ENCODE measurements at places on chromosomes 5 and 9. TPM values are rescaled to one million over a fixed set of nuclear protein-coding genes. Genes with fewer than 3 reads are reported as not detected.

Gene AIF1L
- 0.05 TPM for polyA plus RNA-seq

Gene FAM78A
- 0.37 TPM for polyA plus RNA-seq

DNA sequence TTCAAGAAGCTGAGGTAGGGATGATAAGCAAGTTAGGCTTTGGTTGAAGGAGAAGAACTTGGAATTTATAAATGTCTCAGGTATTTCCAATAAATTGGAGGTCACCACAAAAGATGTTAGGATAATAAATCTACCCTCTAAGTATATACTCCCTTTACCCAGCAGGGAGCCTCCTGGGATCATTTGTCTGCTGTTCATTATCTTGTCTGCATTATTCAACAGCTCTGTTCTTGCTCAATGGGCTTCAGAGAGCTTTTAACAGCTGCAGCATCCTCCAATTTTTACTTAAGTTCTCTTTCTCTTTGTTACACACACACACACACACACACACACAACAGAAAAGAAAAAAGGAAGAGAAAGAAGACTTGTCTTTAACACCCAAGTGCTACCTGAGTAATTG is 51.7 kb upstream of the VPS13A start:
- DNase-seq, result no peak

GRCh38 chr9:79551586-79551985 is 20.2 kb upstream of the TLE4 start:
- no peak for DNase-seq

Gene ECM2
- 1.9 TPM for polyA plus RNA-seq

GRCh38 chr5:101418713-101419118 is 515.6 kb upstream of the ST8SIA4 start:
- DNase-seq, result no peak

DNA sequence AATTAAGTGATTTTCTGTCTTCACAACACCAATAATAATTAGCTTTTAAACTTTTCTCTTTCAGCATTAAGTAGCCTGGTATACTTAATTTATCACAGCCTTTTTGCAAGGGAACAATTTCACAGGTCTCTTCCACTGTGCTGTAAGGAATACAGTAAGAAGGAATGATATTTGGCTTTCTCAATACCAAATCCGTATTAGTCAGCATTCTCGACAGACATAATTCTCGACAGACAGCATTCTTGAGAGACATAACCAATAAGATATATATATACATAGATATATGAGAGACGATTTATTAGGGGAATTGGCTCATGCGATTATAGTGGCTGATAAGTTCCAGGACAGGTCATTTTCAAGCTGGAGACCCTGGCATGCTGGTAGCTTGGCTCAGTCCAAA is 18.0 kb downstream of the PRKAA1 start:
- DNase-seq, result no peak

- no peak for DNase-seq
Observed at GRCh38 chr5:14362491-14362890, 219.1 kb upstream of the OTULINL start.

Gene FAM193B
- 23.1 TPM for polyA plus RNA-seq

GRCh38 chr9:35757226-35757891 is 3.3 kb upstream of the MSMP start:
- no peak for DNase-seq

Gene ADGRD2
- polyA plus RNA-seq, result not detected

DNA sequence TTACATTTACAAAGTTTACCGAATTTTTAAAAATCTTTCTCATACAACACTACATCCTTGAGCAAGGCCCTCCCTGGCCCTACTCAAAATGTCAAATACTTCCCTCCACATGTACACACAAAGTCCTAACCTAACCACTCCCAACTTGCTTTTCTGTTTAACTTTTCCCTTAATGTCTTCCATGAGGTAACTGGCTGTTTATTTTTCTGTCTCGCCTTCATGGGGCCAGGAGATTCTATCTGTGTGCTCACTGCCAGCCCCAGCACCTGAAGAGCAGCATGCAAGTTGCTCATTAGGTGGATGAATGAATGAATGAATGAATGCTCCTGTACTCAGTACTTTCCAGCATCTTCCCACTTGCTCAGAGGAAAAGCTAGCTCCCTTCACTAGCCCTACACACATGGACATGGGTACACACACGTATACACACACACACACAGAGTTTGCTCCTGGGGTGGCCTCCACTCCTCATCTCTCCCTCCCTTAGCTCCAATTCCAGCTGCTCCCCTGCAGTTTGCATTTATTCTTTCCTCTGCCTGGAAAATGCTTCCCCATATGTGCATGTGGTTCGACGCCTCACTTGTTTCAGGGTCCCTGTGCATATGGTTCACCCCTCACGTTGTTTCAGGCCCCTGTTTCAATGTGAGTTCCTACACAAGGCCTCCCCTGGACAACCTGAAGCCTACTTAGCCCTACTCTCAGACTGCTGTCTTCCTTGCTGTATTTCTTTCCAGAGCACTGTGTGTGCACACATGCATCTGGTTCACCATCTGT is 165.2 kb downstream of the ROR2 start:
- DNase-seq, result no peak

DNA sequence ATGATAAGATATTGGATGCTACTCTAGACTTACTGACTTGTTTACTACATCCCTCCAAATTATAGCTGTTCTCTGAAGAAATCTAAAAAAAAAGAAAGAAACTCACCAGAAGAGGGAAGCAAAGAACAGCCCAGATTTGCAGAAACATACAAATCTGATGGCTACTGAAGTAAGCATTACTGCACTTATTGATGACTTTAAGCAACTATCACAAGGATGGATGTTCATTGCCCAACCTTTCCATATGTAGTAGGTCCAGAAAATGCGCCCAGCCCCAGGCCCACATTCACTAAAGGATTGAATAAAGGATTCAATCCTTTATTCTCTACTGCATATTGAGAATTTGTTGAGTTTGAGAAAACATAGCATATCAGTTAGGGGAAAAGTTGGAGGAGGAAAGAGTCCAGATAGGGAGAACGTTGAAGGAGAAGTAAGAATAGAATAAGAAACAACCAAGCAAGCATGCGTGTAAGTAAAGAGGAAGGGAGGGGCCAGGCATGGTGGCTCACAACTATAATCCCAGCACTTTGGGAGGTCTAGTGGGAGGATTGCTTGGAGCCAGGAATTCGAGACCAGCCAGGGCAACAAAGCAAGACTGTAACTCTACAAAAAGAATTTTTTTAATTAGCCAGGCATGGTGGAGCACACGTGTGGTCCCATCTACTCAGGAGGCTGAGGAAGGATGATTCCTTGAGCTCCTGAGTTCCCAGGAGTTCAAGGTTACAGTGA is 33.8 kb upstream of the DTWD2 start:
- DNase-seq, result no peak

Gene PCDHB11
- polyA plus RNA-seq, result 0.10 TPM

Gene NR6A1
- 0.23 TPM for polyA plus RNA-seq

Gene ZBED3
- 6.2 TPM for polyA plus RNA-seq

DNA sequence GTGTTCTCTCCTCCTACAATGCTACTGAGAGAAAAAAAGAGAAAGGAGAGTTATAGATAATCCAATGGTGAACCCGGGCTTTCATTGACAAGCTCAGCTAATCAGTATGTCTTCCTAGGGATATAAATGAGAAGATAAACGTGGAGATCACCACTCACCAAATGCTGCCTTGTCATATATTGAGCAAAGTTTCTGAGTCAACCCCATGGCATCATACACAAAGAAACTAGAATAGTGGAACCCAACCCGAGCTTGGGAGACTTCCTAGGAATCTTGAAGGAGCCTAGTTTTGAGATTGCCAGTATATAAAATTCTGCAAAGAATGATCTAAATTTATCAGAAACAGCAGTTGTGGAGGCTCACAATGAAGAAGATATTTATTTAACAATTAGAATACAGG is 47.8 kb downstream of the PTPN3 start:
- DNase-seq, result no peak

Gene C5orf63
- 3.9 TPM for polyA plus RNA-seq

Gene EDIL3
- polyA plus RNA-seq, result 13.8 TPM

GRCh38 chr5:171299851-171300250 is 9.2 kb upstream of the TLX3 start:
- no peak for DNase-seq

DNA sequence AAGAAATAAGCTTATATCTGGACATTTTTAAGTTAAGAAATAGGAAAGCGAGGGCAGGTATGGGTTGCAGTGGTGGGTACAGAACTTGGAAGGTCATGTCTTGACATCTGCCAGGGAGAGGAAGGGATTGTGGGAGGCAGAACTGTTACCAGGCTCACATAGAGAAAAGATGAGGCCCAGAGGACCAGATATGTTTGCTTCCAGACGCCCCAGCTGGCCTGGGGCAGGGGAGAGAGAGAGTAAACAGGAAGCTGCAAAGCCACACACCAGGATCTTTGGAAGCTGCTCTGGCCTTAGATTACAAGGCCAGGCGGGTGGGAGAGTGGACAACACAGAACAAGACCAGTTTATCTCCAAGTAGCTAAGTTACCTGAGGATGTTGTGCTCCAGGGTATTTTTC is 71.2 kb downstream of the MARCHF11 start:
- DNase-seq, result no peak

- DNase-seq, result no peak
Observed at GRCh38 chr9:84277646-84278045, 62.9 kb downstream of the SLC28A3 start.

DNA sequence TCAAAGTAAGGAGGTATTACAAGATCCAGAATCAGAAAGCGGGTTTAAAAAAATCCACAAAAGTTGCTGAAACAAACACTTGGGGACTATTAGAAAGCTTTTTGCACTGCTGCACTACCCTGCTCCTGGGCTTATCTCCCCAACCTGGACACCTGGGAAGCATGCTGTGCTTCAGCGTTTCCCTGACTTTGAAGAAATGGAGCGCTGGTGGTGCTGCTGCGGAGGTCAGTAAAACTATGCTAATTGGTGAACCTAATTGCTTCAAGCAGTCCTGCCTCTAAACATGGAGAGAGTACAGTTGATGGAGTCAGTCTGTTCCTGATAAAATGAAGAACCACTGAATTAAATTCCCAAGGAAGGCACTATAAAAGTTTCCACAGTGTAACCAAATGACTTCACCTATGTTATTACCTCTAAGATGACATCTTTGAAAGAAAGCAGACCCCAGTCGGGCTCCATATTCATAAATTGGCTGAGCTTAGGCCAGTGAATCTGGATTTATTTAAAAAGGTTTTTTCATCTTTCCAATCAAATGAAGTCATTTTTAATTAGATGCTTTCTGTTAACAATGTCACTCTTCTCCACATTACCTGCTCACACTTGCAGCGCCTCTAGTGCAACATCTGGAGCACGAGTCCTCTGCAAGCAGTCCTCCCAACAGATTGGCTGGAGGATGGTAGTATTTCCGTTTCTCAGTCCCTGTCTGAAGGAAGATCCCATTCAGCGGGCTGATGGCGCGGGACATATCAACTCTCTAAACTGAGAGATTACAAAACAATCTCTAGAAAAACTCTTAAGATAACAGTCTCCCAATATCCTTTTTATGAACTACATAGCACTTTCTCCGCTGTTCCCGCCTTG is 11.5 kb downstream of the NR2F1-AS1 start:
- no peak for DNase-seq

DNA sequence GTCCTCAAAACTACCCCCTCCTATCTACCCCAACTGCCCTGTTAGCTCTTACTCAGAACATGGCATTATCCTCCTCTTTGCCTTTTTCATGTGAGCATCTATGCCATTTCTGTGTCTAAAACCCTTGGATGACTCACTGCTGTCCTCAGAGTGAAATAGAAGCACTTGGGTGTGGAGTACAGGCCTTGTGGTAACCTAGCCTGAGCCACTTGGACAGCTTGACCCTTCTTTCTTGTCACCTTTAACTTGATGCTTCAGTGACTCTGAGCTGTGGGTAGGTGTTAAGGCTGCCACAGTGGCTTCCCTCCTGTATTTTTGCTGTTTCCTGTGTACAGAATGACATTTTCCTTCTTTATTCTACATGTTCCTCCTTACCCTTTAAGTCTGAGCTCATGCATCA is 391.4 kb downstream of the SH3GL2 start:
- DNase-seq, result no peak

- DNase-seq, result no peak
Observed at GRCh38 chr9:18442629-18443491, 31.1 kb upstream of the ADAMTSL1 start.

GRCh38 chr5:123610209-123610608 is 98.2 kb downstream of the CSNK1G3 start:
- no peak for DNase-seq

Gene PCDHB6
- polyA plus RNA-seq, result 0.20 TPM

GRCh38 chr5:82662340-82662739 is 384.2 kb upstream of the RPS23 start:
- DNase-seq, result no peak

DNA sequence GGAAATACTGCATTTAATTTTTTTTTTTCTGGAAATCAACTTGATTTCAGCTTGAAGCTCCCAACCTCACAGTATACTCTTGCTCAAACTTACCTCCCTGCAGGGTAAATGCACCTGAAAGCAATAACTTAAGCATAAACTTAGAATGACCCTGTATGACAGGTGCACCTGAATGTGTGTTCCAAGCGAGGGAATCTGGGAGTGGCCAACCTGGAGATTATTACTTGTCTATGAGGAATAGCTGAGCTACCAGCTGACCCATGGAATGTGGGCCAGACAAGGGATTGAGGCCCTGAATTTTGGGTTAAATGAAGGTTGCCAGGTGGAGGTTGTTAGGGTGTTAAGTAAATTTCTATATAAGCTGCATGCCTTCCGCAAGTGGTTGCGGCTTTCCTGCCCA is 140.6 kb downstream of the OSTF1 start:
- no peak for DNase-seq

Gene MEF2C
- 1.6 TPM for polyA plus RNA-seq

DNA sequence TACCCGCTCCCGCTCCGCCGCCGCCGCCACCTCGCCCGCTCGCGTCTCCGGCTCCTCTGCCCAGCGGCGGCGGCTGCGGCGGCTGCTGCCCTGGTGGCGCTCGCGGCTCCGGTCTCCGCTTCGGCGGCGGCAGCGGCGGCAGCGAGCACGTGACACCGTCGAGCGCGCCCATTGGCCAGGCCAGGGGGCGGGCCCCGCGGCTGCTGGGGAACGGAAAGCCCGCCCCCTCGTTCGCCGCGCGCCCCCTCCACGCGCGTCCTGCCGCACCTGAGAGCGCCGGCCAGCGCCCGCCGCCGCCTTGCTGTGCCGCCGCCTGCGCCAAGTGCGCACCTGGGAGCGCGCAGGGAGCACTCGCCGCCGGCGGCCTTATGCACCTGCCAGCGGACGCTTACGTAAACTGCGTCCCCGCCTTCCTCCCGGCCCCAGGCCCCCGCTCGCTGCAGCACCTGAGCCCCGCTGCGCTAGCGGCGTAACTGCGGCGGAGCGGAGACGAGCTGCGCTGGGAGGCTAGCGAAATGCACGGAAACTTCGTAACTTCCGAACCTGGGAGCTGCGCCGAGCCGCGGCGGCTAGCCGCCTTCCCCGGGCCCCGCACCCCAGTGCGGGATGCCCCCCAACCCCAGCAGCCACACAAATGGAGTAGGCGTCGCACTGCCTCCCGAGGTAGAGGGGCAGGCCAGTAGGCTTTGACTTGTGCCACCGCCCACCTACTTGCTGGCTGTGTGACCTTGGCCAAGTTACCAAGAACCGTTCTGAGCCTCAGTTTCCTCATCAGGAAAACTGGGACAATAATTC is at the start of gene STRBP:
Gene STRBP, minus strand, starts transcription at position 122 of the 795 bp plus-strand sequence. CDS start 84,452 bp downstream, outside the sequence.
- DNase-seq, result peak; percentile 4
